ENCODE measurements at places on chromosomes 13 and 19. TPM values are rescaled to one million over a fixed set of nuclear protein-coding genes. Genes with fewer than 3 reads are reported as not detected.

TTC9B gene
- not detected for total RNA-seq

DNA sequence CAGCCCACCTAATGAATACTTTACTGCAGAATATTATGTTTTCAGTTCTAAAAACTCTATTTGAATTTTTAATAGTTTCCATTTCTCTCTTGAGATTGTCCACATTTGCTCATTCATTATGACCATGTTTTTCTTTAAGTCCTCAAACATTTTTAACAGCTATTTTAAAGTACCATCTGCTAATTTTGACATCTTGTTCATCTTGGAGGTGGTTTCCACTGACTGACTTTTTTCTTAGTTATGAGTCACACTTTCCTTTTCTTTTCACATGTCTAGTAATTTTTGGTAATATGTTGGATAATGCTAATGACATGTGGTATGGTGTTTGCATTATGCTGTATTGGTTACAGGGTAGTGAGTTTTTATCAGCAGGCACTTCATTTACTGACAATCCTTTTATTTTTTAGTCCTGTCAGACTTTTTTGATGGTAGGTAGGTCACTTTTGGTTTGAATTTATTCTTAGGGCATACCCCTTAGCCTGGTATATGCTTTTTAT, 15.4 kb upstream of the ESD start:
- DNase-seq, result no peak

DNA sequence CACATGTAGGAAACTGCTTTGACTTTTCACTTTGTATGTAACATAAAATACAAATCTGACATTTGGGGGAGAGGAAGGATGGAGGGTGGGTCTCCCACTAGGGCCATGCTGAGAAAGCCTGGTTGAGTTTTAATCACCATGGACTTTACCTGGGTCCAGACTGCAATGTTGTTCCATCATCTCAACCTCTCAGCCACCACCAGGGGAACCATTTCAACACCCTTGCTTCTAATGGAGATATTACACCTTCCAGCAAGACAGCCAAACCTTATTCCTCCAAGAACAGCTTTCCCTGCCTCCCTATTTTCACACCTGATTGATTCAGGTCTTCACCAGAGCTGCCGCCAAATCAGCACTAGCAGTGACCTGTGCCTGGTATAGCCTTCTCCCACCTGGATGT, 56.0 kb downstream of the ZAR1L start:
- no peak for DNase-seq

CD209 gene
- 20.8 TPM for total RNA-seq

OR4F17 gene
- total RNA-seq, result not detected

THSD8 gene
- not detected for total RNA-seq

LIM2 gene
- total RNA-seq, result not detected

CPB2 gene
- not detected for total RNA-seq

DNA sequence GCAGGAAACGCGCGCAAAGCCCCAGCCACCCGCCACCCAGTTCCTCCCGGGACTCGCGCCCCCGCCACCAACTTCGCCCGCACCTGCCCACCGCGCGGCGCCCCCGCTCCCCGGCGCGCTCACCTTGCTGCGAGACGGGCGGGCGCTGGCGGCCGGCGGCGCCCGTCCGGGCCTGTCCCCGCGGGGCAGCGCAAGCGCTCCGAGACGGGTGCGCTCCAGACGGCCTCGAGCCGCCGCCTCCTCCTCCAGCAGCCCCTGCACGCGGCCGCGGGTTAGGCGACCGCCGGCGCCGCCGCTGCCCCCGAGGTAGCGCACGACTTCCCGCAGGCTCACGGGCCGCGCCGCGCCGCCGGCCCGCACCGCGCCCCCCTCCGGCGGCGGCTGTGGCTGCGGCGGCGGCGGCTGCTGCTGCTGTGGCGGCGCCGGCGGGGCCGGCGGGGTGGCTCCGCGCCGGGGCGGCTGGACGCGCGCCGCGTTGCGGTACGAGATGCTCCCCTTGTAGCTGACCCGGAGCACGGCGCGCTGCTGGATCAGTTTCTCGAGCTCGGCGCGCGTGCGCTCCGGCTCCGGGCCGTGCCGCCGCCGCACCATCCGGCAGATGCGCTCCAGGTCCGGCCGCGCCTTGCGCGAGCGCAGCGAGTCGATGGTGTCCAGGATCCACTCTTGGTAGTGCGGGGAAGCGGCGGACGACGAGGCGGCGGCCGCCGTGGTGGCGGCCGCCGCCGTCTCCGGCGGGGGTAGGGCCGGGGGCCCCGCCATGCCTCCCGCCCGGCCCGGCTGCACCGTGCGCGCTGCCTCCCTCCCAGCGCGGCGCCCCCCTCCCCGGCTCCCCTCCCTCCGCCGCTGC, 666 bp downstream of the SAMD1 start:
- no peak for DNase-seq

DNA sequence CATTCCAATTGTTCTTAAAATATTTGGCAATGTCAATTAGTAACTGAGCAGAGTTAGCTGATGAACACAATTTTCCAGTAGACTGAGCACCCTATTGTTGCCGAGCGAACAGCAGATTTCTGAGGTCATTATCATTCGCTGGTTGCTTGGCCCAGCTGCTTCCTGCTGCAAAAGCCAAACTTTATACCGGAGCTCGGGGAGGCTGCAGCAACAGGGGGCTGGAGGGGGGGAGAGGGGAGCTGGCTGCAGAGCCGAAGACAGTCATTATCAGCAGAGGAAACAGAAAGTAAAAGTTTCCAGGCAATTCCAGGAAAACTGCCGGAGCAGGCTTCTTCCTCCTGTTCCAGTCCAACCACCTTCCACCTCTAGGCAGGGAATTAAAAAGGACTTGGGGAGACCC, 77.9 kb downstream of the ZNF536 start:
- DNase-seq, result no peak

DNA sequence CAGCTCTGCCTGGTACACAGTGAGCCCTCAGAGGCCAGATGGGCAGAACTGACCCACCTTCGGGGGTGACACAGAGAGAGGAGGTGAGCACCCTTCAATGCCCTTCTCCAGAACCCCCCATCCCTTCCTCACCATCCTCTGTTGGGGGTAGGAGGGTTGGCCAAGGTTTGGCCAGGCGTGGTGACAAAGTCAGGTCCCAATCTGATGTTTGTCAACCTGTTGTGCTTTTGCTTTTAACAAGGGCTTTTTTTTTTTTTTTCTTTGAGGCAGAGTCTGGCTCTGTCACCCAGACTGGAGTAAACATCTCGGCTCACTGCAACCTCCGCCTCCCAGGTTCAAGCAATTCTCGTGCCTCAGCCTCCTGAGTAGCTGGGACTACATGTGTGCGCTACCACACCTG, 7.3 kb downstream of the PTGIR start:
- no peak for DNase-seq

DNA sequence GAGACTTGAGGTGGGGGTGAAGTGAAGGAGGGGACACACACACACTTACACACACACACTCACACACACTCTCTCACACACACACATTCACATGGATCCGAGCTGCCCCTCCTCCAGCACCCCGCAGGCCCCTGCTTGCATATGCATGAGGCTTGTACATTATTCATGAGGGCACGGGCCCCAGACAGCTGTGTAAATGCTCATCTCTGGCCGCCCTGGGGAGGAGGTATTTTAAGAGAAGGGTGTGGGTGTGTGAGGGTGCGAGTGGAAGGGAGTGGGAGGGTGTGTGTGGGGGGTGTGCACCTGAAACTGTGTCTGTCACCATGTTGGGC, 2.4 kb downstream of the NCAN start:
- no peak for DNase-seq

DNA sequence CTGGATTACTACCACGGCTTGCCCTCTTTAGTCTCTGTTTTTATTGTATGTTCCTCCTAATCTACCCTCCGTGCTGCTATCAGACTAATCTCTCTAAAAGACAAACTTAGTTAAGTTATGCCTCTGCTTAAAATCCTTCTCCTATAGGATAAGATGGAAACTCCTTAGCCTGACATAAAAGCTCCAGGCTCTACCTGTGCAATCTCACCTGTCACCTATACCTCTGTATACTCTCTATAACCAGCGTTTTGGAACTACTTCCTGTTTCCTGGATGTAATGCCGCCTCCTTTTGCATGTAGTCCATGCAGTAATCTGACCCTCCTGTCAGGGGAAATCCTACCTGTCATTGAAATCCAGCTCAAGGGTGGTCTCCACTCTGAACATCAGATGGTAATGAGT, 41.2 kb downstream of the OLFM4 start:
- no peak for DNase-seq

DNA sequence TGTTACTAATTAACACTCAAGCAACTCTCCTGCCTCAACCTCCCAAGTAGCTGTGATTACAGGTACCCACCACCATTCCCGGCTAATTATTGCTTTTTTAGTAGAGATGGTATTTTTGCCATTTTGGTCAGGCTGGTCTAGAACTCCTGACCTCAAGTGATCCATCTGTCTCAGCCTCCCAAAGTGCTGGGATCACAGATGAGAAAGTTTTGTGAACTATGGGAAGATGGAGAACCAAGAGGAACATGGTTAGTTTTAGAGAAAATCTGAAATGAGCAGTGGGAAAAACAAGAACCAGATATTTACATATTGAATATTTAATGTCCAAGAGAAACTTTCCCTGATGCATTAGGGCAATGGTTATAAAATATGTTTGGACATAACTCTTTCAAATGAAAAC, 863.6 kb upstream of the MIR17HG start:
- no peak for DNase-seq

DNA sequence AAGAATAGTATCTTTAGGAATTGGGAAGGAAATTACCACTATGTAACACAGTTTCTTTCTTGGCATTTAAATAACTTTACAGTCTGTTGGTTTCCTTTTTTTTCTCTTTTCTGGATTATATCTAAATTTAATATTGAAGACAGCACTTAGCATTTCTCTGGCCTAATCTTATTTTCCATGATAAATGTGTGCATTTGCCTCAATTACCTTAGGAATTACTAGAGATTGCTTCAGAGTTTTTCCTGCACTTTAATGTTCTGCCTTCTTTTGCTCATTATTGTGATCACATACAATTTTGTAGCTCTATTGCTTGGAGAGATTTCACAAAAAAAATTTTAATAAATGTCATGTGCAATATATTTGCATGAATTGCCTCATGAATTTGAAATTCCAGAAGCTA, 25.1 kb downstream of the DCT start:
- DNase-seq, result no peak

GRCh38 chr13:100536643-100537180, 51.9 kb downstream of the GGACT start:
- no peak for DNase-seq

- DNase-seq, result no peak
Observed at GRCh38 chr19:1161716-1162115, 12.4 kb downstream of the SBNO2 start.

- no peak for DNase-seq
Observed at GRCh38 chr19:35843676-35844481, 8.4 kb downstream of the NPHS1 start.

CEACAM4 gene
- 9.0 TPM for total RNA-seq

EHD2 gene
- total RNA-seq, result 184 TPM

ZNF730 gene
- total RNA-seq, result not detected

- no peak for DNase-seq
Observed at GRCh38 chr13:70339738-70340137, 231.5 kb upstream of the KLHL1 start.

DNA sequence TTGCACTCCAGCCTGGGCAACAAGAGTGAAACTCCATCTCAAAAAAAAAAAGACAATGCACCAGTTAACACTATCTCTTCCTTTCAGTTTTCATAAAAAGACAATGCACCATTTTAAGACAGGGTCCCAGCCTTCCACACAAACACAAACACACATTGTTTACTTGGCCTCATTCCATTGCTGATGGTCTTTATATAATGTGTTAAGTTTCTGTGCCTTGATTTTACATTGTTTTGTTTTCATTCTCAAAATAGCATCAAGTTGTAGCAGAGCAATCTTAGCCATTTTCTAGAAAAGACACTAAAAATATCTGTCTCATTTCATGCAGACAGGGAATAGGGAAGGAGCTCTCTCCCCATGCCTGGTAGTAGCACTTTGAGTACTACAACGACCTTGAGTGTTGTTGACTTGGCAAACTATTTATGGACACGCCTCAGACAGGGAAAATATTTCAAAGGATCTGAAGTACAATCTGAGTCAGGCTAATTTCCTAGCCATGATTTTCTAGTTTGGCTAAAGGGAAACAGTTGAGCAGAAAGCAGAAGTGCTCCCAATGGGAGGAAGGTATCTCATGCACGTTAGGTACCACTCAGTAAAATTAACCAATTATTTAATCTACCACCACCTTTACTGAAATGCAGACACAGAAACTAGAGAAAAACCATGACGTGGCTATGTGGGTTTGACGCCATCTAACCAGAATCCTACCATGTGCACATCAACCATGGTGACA, 120.6 kb downstream of the ABCC4 start:
- no peak for DNase-seq

GRCh38 chr19:45975306-45976070, 1.8 kb upstream of the NOVA2 start:
- no peak for DNase-seq

SHD gene
- total RNA-seq, result not detected

- no peak for DNase-seq
Observed at GRCh38 chr13:99390601-99391000, 83.4 kb upstream of the GPR183 start.

- no peak for DNase-seq
Observed at GRCh38 chr19:47098608-47099007, 15.0 kb downstream of the ZC3H4 start.

DNA sequence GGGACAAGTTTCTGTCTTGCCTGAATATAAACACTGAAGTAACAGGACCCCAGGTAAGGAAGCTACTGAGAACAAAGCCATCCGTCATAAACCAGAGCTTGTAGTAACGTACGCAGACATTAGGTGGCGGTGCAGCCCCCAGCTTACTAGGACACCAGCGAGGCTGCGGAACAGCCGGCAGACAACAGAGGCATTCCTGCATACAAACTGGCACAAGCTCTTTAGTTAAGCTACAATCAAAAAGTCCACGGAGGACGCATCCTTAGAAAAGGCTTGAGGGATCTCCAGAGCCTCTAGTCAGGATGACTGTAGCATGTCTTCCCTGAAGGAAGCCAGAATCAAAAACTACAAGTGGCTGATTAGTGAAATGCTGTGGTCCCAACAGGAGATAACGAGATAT, 26.2 kb downstream of the ZNF160 start:
- DNase-seq, result peak; percentile 35

GRCh38 chr19:46014941-46015686, 7.7 kb downstream of the PGLYRP1 start:
- peak; percentile 46 for DNase-seq

LRRC25 gene
- total RNA-seq, result 11.8 TPM

CEACAM20 gene
- total RNA-seq, result not detected

All from omental fat pad (tissue), 4 donors.